DMS153 (cell line): ENCODE measurements at places on chromosomes 3 and 15.

DNA sequence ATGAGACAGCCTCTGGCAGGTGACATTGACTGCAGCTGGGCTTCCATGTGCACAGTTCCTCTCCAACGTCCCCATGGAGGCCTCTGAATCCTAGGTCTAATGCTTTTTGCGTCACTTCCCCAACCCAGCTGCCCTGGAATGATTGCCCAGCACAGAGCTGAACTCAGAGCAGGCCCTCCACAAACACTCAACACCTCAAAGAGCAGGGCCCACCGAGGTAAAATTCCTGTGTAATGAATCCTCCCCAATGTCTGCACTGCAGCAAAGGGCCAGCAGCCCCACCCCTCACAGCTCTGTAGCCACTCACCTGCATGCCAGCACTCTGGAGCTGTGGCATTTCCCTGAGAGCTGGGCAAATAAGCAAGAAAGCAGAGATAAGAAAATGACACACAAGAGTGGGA lies 42.6 kb upstream of the DUSP7 start:
- no peak for DNase-seq

DNA sequence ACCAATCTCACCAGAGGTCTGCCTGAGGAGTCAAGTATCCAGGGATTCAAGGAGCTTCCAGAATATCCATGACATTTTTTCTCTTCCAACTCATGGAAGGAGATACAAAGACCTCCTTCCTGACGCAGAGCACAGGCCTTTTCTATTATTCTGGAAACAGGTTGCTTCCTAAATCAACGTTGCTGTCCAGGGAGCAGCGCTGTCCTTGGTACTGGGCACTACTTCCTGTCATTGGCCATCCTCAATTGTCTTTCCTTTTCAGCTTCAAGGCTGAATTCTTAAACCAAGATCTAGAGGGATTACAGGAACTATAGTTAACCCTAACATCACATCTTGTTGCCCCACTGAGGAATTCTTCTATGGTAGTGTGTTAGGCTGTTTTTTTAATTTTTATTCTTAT lies 50.4 kb upstream of the TBC1D21 start:
- DNase-seq: no peak

DNA sequence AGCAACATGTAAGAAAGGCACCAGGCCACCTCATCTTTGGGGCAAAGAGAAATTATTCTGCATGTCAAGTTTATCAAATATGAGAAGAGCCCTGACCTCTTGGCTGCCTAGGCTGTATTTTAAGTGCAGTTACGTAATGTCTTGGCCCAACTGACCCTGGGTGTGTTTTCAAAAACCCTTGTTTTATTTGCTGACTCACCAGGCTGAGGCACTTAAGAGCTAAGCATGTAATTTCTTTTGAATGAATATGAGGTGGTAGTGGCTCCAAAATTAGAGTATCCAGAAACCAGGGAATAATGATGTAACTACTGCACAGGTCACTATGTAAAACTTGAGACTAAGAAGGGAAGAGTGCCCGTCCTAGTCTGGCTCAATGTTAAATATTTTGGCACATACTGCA lies 24.3 kb downstream of the PGPEP1L start:
- no peak for DNase-seq

- DNase-seq: no peak
These were observed 68.9 kb downstream of the GHSR start for GRCh38 chr3:172379372-172379771.

DNA sequence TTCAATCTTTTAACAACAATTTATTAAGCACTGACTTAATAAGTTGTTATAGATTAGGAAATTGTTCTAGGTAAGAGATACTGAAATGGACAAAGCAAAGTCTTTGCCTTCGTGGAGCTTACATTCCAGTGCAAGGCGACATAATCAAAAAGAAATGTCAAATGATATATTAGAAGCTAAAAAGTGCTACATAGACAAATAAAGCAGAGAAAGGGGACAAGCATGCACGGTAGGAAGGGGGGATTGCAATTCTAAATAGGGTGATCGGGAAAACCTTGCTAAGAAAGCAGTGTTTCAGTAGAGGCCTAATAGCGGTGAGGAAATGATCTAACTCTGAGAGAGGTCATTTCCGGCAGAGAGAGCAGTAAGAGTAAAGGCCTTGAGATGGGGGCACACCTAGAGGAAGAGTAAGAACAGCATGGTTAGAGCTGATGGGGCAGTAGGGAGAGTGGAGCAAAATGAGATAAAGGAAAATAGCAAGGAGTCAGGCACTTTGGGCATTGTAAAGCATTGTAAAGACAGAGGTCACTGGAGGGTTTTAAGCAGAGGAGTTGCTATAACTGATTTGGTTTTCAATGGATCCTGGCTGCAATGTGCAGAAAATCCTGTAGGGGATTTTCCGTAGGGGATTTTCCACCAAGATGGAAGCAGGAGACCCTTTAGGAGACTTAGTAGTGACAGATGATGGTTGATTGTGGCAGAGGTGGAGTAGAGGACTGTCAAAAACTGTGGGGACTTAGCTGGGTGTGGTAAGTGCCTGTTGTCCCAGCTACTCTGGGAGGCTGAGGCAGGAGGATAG lies 71.7 kb upstream of the CFAP20DC start:
- no peak for DNase-seq

GRCh38 chr3:48797626-48798025 lies 50.0 kb downstream of the PRKAR2A start:
- no peak for DNase-seq
